Kidney capillary endothelial cell (primary cell): ENCODE measurements at places on chromosomes 5 and 9.

- no peak for DNase-seq
Measured at GRCh38 chr5:78519198-78519941, 129.2 kb downstream of the LHFPL2 start.

- DNase-seq, result no peak
Measured at GRCh38 chr5:129356846-129357245, 103.3 kb upstream of the ADAMTS19 start.

- DNase-seq, result no peak
Measured at GRCh38 chr9:126463426-126463825, 136.8 kb downstream of the MVB12B start.

DNA sequence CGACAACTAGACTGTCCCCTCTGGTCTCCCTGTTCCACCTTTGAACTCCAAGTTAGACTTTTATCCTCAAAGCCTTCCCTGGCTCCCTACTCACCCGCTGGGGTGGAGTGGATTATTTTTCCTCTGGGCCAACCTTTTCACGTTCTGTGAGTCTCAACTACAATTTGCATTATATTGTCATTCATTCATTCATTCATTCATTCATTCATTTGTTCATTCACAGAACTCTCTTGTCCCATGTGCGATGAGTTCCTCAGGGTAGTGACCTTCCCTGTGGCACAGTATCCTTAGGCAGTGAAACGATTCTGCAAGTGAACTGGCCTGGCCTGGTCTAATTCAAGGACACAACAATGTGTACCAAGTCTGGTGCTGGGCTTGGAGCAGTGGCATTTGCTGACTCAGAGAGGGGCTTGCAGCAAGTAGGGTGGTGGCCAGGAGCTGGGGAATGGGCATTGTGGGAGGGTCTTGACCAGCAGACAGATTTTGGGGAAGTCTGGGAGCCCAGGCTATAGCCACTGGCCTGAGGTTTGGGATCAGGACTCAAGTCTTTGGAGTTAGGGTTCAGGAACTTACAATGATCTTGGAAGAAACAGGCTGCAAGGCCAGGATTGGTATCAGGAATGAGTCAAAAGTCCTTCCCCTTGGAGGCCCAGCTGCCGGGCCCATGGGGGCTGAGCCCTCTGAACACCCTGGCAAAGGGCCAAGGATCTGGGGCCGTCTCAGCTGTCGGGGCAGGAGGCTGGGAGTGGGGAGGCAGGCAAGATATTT is 37.2 kb upstream of the COL15A1 start:
- DNase-seq, result no peak

DNA sequence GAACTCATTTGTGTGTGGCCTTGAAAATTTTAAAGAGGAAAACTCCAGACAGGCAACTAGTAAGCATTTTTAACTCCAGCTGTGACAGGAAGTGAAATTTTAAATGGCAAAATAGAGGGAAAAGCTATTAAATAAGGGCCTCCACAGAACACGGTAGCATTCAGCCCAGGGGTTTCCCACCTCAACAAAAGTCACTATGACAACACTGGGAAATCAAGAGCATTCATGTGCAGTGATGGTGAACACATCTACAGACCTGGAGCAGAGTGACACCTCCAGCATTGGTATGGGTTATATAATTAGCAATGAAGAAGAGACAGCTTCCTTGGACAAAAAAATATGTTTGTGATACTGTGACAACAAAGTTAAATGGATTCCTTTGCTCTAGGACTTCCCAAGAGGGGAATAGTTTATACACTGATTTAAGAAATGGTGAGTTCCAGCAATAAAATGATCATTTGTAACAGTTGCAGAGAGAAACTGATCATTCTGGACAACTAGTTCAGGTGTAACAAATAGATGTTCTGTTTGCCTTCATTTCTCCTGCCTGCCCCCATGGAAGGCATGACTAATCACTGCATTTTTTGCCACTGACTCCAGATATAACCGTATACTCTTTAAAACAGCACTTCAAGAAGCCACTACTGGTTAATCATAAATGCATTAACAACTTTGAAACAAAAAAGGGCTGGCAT is 93.3 kb upstream of the SLC44A1 start:
- no peak for DNase-seq

- DNase-seq, result no peak
Measured at GRCh38 chr9:135410831-135411473, 68.6 kb upstream of the PPP1R26 start.

DNA sequence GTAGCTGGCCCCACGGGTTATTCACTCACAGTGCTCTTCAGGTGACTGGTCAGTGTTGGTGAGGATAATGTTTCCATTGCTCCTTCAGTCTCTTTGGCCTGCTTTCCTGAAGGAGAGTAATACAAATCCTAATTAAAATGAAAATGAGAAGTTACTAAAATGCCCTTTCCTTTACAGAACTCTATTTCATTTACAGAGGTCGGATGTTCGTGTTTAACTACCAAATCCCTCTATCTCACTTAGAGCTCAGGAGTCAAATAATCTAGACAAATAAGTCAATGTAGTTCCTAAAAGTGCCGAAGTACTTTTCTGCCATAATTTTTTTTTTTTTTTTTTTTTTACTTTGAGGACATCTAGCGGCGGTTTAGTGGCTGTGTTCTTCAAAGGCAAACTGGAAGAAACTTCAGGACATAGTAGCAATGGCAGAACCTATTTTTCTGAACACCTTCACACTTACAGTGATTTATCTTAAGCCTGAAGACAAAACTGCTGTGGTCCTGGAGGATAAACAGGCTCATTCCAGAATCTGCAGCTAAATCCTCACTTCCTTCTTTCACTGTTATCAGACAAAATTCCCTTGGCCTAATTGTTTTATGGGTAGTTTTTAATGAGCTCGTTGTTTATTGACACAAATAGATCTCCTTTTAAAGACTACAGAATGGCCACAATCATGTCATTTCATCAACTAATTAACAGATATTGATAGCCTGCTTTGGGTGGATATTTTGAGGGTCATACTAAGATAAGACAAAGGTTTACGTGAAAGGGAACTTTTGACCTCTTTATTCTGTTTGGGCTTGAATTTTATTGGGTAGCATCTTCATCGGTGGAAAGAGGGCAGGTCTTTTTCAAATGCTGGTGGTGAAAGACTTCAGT is 207.6 kb upstream of the DMRTA1 start:
- peak; percentile 40 for DNase-seq

GRCh38 chr5:164306662-164307061 is 801.2 kb downstream of the MAT2B start:
- no peak for DNase-seq

DNA sequence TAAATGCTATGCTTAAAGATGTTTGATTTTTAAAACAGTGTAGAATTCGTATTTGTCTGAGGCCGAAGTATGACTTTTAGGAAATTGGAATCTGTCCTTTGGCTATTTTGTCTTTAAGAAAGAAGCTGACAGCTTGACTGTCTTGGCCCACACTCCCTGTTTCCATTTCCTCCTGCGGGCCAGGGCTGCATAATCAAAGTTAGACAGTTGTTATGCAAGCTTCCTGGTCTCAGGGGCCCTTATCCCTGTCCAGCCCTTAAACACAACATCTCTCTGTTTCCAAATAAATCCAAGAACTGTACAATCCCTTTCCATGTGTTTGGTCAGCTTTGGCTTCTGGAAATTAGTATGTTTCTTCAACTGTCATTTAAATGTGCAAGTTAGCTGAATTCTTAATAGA is 54.6 kb upstream of the ECM2 start:
- DNase-seq, result no peak

DNA sequence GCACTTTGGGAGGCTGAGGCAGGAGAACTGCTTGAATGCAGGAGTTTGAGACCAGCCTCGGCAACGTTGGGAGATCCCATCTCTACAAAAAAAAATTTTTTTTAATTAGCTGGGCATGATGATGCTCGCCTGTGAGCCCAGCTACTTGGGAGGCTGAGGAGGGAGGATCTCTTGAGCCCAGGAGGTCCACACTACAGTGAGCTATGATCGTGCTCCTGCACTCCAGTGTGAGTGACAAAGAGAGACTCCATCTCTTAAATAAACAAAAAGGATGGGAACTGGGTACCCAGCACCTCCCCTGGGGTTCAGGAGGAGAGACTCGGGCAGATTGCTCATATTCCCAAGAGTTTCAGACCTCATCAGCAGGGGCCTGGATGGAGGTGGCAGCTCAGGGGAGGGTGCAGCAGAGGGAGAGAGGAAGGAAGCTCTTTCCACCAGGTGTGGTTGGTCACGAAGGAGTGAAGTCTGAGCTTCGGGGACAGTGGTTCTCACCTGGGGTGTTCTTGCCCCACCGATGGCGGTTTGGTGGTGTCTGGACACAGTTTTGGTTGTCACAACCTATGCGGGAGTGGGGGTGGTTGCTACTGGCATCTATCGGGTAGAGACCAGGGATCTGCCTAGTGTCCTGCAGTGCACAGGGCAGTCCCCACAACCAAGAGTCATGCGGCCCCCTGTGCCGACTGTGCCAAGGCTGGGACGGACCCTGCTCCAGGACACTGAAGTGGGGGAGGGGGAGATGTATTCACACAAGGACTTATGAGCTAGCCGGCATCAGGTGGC is 72.7 kb downstream of the ANKRD33B start:
- no peak for DNase-seq

DNA sequence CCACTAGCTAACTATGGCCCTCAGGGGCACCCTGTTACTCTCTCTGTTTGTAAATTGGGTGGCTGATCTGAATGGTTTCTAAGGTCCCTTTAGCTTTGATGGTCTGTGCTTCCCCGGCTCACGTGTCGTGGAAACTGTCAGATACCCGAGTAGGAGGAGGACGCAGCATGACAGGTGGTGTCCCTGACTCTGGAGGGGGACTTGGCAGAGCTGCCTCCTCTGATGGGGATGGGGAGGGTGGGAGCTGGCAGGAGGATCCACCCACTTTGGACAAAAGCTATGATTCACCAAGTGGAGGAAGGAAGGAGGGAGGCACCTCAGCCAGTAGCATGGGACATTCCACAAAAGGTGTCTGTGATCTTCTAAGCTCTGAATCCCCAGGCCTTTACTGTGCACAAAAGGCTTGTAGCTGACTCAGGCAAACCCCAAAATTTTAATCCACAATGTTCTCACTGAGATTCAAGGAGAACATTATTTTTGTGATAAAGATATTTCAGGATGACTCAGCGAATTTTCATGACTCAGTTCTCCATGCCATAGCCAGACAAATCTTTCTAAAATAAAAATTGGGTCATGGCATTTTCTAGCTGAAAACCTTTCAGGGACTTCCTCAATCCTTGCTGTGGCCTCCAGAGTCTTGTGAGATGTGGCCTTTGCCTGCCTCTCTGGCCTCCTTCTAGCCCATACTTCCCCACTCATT is 131.0 kb upstream of the BRINP1 start:
- DNase-seq, result no peak

DNA sequence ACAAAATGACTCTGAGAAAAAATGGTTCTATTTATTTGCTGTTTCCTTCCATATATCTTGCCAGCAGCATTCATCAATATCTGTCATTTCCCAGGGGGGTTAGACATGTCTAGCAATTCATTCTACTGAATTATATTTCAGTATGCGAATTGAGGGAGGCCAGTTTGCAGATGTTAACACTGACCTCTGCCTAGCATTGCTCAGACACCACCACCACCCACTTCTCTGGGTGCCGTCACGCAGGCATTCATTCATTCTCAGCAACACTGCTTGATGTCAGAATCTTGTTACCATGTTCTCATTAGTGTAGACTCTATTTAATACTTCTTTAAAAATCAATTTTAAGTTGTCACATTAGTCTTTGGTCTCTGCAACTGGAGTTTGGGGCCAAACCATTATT is 181.7 kb downstream of the MAST4 start:
- DNase-seq, result no peak

GRCh38 chr5:2991884-2992283 is 240.4 kb upstream of the IRX2 start:
- DNase-seq, result no peak

GRCh38 chr5:34854459-34855174 is 15.7 kb downstream of the TTC23L start:
- no peak for DNase-seq

DNA sequence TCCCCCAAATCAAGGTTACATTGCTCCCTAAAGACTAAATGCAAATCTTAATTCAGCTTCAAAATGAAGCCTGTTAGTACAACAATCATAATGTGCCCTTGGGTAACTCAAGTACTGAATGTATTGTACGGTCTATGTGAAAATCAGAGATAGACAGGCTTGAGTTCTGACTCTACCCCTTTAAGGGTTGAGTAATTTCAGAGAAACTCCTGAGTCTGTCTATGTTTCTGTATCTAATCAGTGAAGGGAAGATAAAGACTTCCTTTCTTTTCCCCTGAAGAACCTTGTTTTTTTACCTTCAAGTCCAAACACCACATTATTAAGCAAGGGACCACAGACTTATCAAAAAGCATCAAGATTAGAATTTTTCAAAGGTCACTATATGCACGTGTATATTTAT is 108.2 kb downstream of the MPDZ start:
- no peak for DNase-seq

- DNase-seq, result no peak
Measured at GRCh38 chr9:127333221-127334064, 63.5 kb upstream of the SLC2A8 start.

- DNase-seq, result no peak
Measured at GRCh38 chr5:422323-423232, 20.4 kb upstream of the EXOC3 start.

- no peak for DNase-seq
Measured at GRCh38 chr9:82805027-82805426, 257.9 kb downstream of the RASEF start.

DNA sequence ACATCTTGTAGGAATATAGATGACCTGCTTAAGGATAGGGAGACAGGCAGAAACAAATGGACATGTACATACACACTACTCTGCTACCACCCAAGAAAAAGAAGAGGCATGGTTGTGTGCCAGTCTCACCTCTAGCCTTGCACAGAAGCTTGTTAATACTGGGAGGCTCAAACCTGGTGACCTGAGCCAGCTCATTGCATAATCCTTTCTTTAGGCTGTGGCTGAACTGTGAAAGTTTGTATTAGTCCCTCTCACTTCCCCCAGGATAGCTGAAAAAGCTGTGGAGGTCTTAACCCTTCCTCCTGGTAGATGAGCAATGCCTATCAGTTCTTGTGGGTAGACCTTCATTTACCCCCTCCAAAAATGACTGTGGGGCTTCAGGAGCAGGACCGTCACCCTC is 28.7 kb downstream of the TPD52L3 start:
- DNase-seq, result no peak

- no peak for DNase-seq
Measured at GRCh38 chr5:149831492-149831891, 101.4 kb downstream of the PPARGC1B start.

DNA sequence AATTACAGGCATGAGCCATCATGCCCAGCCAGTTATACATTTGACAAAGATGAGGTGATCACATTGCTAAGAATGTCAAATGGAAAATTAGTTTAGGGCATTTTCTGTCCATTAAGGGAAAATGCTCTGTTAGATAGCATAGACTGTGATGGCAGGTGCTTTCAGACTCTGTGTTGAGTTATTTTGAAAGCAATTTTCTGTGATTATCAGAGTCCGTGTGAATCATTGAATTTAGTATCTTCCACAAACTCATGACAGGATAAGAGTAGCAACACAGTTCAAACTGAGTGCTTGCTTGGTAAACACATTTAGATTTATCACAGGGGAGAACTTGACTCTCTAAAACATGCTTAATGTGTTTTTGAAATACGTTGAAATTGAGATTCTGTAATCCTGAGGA is 69.0 kb downstream of the GAPVD1 start:
- no peak for DNase-seq
